ENCODE measurements at places on chromosomes 16 and 17.
A peak's percentile ranks its signal among the peaks of the same experiment; 100 is the strongest.

DNA sequence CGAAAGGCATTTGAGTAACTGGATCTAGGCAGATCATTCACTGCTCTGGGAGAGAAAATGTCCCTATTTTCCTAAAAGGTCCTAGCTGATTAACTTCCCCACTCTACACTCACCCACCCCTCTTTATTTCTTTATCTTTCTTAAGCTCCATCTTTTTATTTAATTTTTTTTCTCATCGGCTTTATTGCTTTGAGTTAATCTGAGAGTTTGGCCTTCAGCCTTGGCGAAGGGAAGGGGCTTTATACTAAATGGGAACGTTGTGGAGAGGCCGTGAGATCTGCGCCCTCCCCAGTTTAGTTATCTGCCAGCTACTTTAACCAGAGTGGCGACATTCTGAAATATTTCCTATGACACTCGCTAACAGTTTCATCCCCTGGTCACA is 882 bp upstream of the TOX3 start:
- DNase-seq = no peak

- DNase-seq = no peak
Observed at GRCh38 chr17:51820766-51821165, 337.7 kb downstream of the CA10 start.

DNA sequence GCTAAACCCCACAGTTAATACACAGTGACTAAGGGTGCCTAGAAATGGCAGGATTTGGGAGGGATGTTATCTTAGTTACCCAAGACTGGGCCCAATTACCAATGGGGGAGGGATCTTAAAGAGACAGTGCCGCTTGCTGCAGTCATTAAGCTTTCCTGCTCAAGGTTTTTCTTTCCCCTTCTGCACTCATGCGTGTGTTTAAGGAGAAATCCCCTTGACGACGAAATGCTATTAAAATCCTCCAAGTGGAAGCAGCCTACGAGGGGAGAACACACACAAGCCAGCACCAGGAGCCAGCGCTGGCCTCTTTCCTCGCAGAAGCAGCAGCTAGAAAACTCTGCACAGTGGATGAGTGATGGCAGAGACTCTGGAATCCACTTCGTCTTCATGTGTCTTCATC is 22.0 kb downstream of the SALL1 start:
- DNase-seq = no peak

- DNase-seq = no peak
Observed at GRCh38 chr17:40364121-40364861, at the start of gene GJD3. Gene GJD3, minus strand, starts transcription at chr17:40364737. Its CDS starts 922 bp downstream, at chr17:40363815.

DNA sequence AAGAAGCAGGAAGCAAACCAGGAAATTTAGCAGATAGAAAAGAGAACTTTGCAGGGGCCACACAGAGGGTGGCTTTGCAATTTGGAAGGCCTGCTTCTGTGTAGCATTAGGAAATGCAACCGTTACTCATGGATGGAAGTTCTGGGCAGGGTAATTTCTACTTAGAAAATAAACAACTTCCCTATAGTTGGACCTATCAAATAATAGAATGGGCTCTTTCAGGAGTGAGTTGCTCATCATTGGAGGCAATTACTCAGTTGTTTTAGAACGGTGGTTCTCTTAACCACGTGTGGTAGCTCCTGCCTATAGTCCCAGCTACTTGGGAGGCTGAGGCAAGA is 25.8 kb upstream of the HS3ST2 start:
- no peak for DNase-seq

GRCh38 chr17:2090210-2090641 is 35.3 kb downstream of the HIC1 start:
- peak; percentile 50 for DNase-seq

DNA sequence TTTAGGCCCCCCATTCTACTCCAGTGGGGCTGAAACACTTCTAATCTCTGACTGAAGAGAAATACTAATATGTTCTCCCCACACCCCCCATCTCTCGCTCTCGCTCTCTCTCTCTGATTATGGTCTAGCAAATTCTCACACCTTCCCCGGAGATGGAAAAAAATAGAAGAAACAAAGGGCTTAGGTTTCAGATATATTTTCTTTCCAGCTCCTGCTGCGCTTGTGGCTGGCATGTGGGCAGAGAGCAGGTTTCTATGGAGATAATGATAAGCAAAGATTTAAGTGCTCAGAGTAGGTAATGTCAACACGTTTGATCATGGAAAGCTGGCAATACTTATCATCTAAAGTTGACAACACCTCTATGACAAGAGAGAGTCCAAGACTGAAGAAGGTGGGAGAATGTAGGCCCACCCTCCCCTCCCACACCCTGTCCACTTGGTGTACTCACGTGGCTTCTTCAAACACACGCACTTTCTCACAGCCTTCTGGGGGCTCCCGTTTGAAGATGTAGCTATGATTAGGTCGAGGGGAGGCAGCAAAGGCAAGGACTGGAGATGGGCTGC is 8.0 kb upstream of the SLC35B1 start:
- no peak for DNase-seq

DNA sequence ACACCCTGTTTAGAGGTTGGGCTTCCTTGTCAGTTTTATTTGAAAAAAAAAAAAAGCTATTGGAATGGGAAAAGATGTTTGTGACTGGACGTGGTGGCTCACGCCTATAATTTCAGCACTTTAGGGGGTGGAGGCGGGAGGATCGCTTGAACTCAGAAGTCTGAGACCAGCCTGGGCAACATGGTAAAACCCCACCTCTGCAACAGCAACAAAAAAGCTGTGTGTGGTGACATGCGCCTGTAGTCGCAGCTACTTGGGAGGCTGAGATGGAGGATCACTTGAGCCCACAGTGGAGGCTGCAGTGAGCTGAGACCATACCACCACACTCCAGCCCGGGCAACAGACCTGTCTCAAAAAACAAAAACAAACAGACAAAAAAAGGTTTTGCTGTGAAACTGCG is 66.1 kb upstream of the SIAH1 start:
- no peak for DNase-seq

GRCh38 chr17:27596096-27596495 is 34.9 kb upstream of the LGALS9 start:
- no peak for DNase-seq

DNA sequence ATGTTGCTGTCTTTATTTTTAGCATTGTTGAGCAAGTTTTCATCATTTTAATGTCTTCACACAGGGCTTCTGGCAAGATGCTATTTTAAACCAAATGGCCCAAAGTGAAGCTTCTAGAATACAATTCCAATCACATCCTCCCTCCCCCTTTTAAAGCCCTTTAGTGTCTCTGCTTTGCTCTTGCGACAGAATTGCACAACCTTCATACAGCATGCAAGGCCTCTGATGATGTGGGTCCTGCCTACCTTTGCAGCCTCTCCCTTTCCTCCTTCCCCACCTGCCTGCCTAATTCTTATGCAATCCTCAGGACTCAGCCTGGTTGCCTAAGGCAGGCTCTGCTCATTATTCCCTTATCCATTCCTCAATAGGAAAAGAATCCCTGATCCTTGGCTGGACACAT is 381.7 kb downstream of the SLC39A11 start:
- DNase-seq = no peak

GRCh38 chr17:28626818-28627217 is 12.8 kb upstream of the RSKR start:
- no peak for DNase-seq

- no peak for DNase-seq
Observed at GRCh38 chr16:88809676-88810165, 2.0 kb downstream of the APRT start.

DNA sequence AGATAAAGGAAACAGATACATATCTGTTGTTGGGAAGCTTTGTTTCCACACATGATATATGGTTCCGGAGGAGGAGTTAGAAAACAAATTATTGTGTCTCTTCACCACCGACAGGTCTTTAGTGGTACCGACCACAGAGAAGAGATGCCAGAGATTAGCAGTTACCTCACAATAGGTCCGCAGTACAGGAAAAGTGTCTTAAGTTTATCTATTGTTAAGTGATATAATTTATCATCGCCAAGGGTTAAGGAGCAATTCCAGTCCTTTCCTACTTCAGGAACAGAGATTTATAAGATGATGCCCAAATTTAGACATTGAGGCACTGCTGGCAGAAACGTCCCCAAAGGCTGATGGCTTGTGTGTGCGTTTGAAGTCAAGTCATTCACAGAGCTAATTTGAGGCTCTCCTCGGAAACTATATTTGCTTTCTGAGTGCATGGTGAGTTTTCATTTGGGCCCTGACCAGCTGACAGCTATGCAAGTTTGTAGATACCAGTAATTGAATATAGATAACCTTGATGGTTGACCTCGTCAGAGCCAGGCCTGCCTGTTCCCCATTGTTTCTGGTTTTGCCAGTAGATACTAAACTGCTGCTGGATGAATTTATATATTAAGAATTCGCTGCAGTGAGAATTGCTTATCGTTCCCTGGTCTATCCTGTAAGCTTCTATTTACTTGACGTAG is 196.4 kb upstream of the IRX3 start:
- DNase-seq = no peak

DNA sequence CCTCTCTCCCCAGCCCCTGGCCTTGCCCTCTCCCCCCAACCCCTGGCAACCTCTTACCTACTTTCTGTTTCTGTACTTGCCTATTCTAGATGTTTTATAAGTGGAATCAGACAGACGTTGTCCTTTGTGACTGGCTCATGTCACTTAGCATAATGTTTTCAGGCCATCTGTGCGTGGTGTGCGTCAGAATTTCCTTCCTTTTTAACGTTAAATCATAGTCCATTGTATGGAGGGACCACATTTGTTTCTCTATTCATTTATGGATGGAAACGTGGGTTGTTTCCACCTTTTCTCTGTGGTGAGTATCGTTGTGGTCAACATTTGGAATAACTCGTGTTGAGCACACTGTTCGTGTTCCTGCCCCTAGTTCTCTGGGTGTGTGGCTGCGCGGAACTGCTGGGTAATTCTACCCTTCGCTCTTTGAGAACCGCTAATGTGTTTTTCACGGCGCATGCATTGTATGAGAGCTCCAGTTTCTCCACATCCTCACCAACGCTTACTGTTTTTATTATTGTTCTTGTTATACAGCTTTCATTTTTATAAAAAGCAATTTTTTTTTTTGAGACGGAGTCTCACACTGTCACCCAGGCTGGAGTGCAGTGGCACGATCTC is 26.3 kb downstream of the ACTG1 start:
- DNase-seq = no peak

- DNase-seq = no peak
Observed at GRCh38 chr16:55055262-55055661, 124.6 kb downstream of the IRX5 start.

DNA sequence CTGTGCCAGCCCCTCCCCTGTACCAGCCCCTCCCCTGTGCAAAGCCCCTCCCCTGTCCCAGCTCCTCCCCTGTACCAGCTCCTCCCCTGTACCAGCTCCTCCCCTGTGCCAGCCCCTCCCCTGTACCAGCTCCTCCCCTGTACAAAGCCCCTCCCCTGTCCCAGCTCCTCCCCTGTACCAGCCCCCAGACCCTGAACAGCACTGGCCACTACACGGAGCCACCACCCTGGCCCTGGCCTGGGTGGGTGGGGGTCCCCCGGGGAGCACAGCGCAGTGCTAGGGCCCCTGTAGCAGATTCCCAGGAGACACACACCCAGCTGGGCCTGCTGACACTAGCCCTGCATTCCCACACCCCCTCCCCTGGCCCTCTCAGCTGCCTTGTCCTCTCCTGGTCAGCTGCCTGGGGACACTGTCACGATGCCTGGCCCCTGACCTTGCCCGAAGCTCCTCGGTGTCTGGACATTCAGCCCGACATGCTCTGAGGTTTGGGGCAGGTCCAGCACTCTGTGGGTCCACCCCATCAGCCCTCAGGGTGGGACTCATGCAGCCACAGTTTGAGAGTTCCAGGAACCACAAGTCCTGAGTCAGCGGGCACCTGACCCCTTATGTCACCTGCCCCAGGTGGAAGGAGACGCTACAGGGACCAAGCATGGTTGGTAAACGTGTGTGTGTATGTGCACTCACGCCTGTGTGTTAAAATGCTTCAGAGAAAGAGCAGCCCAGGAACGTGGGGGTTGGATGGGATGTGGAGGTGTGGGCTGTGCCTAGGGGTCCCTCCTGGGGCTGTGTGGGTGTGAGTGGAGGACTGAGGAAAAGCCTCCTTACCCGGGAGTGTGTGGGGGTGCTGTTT is 114.2 kb downstream of the METRNL start:
- no peak for DNase-seq

DNA sequence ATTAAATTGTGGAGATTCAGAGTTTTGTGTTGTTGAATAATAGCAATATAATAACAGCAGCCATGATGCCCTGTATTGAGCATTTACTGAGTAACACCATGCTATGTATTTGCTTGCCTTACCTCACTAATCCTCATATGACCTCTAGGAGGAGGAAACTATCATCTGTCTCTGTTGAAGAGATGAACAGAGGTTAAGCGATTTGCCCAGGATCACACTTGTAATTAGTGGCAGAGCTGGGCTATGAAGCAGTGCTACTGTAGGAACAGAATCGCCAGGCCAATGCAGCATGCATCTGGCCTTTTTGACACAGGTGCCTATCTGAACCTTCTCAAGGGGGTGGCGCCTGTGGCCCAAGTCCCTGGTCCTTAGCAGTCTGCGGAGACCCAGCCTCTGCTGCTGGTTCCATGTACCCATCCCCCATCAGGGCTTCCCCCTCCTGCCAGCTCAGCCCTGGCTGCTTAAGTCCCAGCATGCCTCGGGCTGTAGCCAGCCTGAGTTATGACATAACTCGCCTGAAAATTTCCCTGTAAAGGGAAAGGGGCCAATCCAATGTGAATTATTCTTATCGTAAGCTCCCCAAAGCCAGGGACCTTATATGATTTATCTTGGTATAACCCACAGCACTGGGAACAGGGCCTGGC is 50.4 kb upstream of the HS3ST2 start:
- DNase-seq = no peak

- DNase-seq = no peak
Observed at GRCh38 chr17:12089809-12090384, 69.2 kb downstream of the MAP2K4 start.

DNA sequence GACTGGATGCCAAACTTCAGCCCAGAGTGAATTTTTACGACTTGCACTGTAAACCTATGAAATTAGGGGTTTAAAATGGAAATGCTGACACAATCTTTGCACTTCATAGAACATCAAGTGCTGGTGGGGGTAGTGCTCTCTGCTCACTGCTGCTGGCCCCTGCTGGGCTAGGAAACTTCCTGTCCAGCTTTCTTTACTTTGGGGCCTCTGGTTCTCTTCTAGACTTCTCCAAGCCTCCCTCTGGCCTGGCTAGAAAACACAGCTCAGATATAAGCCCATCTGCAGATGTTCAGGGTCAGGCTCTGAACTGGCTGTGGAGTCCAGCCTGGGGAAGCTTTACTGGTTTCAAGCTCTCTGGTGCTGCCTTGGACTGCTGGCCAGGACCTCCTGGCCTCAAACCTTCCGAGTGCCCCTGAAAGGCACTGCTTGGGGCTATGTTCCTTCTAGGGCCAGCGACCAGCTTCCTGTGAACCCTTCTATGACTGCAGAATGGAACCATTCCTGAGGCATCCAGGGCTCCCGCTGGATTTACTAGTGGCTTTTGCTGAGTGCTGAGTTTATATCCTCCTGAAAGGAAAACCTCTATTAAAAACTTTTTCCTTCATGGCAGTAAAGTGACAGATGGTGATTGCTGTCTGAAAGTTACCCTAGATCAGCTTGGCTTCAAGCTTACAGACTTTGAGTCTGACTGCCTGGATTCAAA is 59.4 kb downstream of the TBX4 start:
- no peak for DNase-seq

GRCh38 chr16:81713295-81713772 is 65.8 kb upstream of the PLCG2 start:
- no peak for DNase-seq

- DNase-seq = no peak
Observed at GRCh38 chr16:77437859-77438258, 3.0 kb upstream of the ADAMTS18 start.

- DNase-seq = no peak
Observed at GRCh38 chr17:46984341-46984740, 5.3 kb upstream of the RPRML start.
